Activated CD4-positive, alpha-beta T cell treated with anti-CD3 and anti-CD28 coated beads, Interleukin-2, amount 50 U/mL, for 48 hours (primary cell): ENCODE measurements at places on chromosomes 2 and 18.

- DNase-seq: no peak
These were observed 30.3 kb upstream of the GPR17 start for GRCh38 chr2:127615511-127616166.

DNA sequence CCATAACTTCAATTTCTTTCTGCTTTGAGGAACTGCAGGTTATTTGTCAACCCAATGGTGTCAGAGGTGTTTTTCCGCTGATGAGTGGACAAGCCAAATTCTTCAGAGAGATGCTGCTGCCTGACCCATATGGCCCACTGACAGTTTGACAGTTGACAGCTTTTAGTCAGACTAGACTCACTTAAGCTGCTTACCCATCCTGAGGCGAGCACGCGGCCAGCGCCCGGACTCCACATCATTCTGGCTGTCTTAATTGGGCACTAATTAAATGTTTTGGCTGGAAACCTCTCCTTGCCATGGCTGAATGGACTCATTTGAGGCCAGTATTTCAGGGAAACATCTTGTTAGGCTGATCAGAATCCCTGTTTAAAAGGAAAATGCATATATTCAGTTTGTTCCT, 316.1 kb upstream of the FANCL start:
- DNase-seq: no peak

DNA sequence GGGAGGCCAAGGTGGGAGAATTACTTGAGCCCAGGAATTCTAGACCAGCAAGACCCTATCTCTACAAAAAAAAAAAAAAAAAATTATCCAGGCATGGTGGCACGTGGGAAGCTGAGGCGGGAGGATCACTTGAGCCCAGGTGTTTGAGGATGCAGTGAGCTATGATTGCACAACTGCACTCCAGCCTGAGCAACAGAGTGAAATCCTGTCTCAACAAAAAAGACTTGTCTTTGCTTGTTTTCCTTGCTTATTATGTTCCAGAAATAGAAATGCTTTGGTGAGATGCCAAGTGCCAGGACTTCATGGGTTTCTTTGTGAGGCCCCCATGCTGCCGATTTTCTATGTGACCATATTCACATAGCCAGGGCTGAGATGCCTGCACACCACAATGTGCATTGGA, 9.0 kb downstream of the DCDC2C start:
- no peak for DNase-seq

DNA sequence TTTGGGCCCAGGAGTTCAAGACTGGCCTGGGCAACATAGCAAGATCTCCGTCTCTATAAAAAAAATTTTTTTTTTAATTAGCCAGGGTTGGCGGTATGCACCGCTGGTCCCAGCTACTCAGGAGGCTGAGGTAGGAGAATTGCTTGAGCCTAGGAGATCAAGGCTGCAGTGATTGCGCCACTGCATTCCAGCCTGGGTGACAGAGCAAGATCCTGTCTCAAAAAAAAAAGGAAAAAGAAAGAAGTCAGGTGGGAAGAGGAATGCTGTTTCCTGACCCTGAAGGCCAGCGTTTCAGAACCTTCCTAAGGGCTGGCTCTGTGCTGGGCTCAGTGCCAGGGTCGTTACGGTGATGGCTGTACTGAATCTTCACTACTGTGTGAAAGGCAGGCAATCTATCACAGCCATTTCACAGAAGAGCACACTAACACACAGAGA, 35.0 kb upstream of the AGAP1 start:
- no peak for DNase-seq

GRCh38 chr2:218471982-218472381, 53.1 kb downstream of the VIL1 start:
- no peak for DNase-seq

GRCh38 chr2:203714112-203714511, 7.7 kb downstream of the CD28 start:
- DNase-seq: no peak

GRCh38 chr18:22279741-22280452, 110.5 kb downstream of the GATA6 start:
- no peak for DNase-seq
